ENCODE measurements at places on chromosomes 5 and 9.

GRCh38 chr5:179114756-179115155 is 54.6 kb downstream of the ZNF354C start:
- no peak for DNase-seq

DNA sequence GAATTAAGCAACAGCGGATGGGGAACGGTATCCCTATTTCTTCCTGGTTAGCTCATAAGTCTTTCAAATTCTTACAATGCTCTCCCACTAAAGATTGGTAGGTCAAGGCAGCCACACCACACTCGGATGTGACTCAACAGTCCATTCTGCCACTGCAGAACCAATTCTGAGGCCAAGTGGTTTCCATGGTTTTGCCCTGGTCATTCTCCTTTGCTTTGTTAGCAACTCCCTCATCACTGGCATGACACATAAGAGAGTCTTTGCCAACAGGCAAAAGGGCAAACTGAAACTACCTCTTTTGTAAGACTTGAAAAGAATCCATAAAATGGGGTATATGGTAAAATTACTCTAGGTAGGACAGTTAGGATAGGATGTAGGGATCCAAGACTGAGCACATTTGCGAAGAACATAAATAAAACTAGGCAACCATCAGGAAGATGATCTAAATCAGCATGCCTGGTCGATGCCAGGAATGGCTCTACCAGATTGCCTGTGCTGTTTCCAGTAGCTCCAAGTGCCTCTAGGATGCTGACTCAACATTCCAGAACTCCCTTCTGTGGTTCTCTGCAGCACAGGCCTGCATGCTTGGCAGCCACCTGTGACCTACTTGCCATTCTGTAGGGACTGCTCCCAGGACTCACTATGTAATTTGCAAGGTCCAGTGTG is 105.4 kb downstream of the DCP2 start:
- no peak for DNase-seq

DNA sequence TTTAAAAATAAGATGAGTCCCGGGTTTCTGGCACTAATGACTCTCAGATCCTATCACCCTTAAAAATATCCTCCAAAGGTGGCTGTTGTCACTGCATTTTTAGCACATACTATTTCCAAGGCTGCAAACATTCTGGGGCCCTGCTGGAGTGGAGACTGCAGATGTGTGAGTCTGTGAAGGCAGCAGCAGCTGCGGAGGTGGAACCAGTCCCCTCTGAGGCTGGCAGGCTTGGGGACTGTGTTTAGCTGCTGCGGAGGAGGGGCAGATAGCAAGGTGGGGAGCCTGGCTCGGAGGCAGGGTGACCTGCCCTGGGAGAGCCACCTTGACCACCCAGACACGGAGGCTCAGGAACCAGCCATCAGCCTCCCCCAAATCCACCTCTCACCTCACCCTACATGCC is 77.0 kb downstream of the C5orf15 start:
- DNase-seq = no peak

DNA sequence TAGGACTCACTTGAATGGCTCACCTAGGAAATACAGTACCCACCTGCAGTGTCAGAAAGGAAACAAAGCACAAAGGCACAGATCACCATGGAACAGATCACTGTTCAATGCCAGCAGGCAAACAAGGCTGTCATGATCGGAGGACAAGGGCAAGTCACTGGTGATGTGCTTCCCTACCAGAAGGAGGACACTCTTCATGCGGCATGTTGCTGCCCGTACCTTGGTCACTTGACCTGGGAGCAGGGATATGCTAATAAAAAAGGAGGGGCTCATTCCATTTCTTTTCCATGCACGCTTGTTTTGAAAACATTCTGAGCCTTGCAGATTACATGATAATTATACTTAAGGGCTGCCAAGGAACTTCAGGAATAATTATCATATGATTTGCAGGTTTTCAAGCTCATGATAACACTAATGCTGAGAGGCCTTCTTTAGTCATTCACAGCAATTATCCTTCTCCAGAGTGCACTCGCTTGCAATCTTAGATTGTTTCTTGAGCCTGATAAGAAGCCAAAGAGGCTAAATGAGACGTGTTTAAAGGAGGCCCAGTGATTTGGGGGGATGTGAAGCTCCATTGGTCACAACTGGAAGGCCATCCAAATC is 36.1 kb upstream of the STARD4 start:
- no peak for DNase-seq

- DNase-seq = no peak
Observed at GRCh38 chr9:137761032-137761431, 116.5 kb upstream of the CACNA1B start.

GRCh38 chr5:2136728-2137333 is 254.1 kb upstream of the IRX4 start:
- no peak for DNase-seq

- DNase-seq = no peak
Observed at GRCh38 chr5:61207884-61208283, 45.6 kb upstream of the SMIM15 start.

- no peak for DNase-seq
Observed at GRCh38 chr5:178071108-178071507, 42.2 kb upstream of the N4BP3 start.

DNA sequence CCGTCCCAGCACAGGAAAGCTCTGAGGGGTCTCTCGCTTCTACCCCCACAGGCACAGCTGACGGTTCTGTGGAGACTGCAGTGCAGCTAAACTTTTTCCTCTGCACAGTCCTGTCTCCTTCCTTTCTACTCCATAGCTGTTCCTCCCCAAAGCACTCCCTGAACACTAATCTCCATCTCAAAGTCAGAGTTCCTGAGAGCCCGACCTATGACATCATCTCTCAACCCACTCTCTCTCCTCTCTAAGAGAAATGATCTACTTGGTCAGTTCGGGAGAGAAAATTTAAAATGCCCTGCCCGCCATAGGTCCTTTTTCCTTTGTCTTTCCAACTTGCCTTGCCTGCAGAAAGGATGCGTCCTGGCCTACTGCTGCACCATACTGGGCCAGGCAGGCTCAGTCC is 90.6 kb downstream of the FANCC start:
- DNase-seq = no peak

DNA sequence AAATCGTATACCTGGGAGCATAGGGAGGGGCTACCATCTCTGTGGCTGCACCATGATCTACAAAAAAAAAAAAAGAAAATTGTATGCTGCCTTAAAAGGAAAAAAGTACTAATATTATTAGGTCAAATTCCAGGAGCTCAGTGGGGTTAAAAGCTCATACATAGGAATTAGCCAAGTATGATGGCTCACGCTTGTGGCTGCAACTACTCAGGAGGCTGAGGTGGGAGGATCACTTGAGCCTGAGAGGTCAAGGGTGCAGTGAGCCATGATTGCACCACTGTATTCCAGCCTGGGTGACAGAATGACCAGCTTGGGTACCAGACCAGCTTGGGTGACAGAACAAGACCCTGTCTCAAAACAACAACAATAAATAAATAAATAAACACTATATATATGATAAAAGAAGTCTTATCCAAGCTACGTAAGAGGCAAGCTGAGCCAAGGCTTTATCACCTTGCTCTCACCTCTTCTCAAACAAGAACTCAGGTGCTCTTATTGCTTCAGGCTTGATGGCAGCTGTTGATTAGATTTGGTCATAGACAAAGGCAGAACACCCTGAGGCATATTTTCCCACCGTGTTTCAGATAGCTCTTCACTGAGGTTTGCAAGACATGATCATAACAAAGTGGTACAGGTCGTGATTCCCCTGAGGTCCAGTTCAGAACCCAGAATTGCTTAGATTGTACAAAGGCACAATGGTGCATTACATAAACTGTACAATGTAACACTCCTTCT is 3.3 kb upstream of the FBXW11 start:
- DNase-seq = no peak

- no peak for DNase-seq
Observed at GRCh38 chr9:92663951-92664350, 6.0 kb downstream of the IPPK start.

GRCh38 chr5:73218552-73219171 is 45.7 kb downstream of the TMEM174 start:
- no peak for DNase-seq
